ENCODE measurements at places on chromosomes 12 and 14.

DNA sequence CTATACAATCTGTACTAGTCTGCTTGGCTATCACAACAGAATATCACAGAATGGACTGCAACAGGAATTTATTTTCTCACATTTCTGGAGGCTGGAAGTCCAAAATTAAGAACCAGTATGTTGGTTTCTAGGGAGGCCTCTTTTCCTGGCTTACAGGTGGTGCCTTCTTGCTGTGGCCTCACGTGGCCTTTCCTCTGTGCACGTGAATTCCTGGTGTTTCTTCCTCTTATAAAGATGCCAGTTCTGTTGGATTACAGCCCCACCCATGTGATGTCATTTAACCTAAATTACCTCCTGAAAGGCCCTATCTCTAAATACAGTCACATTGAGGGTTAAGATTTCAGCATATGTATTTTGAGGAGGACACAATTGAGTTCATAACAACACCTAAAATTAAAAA lies 32.1 kb upstream of the C2CD5 start:
- no peak for ATAC-seq

DNA sequence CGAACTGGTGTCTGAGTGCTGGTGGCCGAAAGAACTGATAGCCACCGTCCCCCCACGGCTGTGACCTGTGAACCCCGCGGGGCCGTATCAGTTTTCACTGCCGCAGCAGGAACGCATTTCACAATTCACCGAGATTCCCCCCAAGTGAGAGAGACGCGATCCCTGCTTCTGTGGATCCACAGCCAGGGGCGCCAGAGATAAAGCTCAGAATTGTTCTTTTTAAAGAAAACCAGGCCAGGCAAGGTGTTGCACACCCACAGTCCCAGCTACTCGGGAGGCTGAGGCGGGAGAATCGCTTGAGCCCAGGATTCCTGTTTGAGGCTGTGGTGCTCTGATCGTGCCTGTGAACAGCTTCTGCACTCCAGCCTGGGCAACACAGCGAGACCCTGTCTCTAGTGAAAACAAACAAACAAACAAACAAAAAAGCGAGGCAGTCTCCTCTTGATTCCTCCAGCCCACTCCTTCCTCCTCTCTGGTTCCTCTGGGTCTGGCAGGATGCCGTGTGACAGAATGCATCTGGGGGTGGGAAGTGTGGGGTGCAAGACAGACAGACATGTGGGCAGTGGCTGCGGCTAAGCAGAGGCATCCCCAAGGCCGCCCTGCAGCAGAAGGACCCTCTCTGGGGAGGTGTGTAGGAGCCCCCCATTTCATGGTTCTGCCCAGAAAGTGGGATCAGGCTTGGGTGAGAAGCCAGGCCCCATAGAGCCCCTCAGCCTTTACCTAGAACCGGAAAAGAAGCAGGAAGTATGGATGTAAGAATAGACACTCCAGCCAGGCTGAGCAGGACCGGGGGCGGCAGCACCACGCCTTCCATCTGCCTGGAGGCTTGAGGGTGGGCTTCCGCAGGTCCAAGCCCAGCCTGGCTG lies 39.2 kb upstream of the PPP1R13B start:
- no peak for ATAC-seq

DNA sequence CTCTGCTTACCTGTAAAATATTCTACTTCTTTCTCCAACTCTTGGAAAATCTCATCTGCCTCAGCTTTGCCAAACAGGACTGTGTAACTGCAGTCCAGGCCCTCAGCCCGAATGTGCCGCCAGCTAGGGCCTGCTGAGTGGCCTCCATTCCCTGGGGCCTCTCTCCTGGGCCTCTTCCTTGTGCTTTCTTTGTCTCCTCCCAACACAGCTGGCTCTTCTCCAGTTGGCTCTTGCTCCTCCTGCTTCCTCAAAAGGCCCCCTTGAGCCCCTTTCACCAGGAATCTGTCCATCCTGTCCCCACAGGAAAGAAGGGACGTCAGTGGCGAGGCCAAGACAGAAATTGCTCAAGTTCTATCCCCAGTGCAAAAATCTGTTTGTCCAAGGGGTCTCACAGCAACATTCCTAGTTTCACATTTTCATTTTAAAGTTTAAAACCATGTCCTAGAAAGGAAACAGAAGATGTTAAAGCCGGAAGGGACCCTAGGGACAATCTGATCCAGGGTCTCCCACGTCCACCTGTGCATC lies 713 bp downstream of the ALKBH2 start:
- ATAC-seq, result no peak

DNA sequence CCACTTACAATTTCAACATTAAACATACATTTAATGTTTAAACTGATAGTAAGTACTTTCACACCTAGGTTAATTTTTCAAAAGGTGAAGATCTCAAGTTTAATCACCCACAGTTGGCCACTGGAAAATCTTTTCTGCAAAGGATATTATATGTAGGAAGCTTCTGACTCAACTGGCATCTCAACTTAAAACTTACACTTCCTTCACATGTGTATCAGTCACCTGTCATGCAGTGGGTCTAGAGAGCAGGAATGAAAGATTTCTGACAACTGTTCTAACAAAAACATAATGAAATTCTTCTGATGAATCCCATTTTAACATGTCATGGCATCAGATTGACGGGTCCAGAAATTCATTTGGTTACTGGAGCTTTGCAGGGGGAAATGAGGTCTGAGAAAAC lies 192.8 kb downstream of the KLHL28 start:
- ATAC-seq, result no peak

- no peak for ATAC-seq
These were observed 123.3 kb downstream of the KICS2 start for GRCh38 chr12:64098709-64099354.
